ENCODE measurements at places on chromosomes 16 and 17.

- H3K4me1 ChIP-seq, result no peaks in the 10 kb centered on the region
- no peak for DNase-seq
- no peaks in the 10 kb centered on the region for H3K36me3 ChIP-seq
- H3K27me3 ChIP-seq, result no peaks in the 10 kb centered on the region
- H3K27ac ChIP-seq, result no peak overlapping the region
These were observed 664.6 kb upstream of the CA10 start for GRCh38 chr17:52823155-52823554.

DNA sequence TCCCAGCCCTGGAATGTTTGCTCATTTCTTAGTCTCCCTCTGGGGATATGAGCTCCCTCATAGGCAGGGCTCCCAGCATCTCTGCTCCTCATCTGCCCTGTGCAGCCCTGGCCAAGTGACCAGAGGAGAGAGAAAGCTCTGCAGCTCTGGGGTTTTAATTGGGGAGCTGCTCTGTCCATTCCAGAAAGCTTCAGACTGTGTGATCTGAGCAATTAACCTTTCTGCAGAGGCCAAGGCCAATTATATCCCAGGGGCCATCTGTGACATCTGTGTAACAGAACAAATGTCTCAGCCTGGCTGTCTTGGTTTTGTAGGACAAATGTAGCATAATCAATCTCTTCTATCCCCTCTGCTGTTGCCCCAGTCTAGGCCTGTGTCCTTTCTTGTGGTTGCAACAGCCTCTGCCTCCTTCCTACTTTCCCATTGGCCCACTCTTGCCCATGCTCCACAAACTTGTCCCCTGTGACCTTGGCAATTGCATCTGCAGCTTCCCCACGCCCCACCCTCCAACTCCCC is 156.0 kb downstream of the GSG1L start:
- no peak overlapping the region for H3K4me3 ChIP-seq
- no peaks in the 10 kb centered on the region for H3K36me3 ChIP-seq
- no peak for DNase-seq
- no peak overlapping the region for H3K27ac ChIP-seq

- H3K4me1 ChIP-seq, result peaks cover 6% of the 10 kb centered on the region
- H3K36me3 ChIP-seq, result no peaks in the 10 kb centered on the region
These were observed 418.7 kb downstream of the KCNJ2 start for GRCh38 chr17:70588003-70588402.

GRCh38 chr17:32276171-32276601 is 10.6 kb downstream of the RHBDL3 start:
- DNase-seq, result no peak
- H3K27ac ChIP-seq, result no peak overlapping the region
- no peaks in the 10 kb centered on the region for H3K36me3 ChIP-seq
- H3K27me3 ChIP-seq, result peaks cover 21% of the 10 kb centered on the region

DNA sequence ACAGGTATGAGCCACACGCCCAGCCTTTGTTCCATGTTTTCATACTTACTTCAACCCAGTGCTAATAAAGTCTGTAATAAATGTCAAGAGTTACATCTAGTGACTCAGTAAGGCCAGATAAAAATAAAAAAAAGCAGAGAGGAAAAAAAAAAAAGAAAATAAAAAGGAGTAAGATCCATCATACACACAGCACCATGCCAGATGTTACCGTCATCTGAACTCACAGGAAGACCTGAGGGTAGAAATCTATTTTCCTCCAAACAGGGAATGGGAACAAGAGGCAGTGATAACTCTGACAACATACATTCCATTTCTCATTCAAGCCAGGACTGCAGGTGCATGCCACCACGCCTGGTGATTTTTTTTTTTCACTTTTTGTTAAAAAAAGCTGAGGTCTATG is 20.7 kb downstream of the CRK start:
- H3K4me3 ChIP-seq, result no peak overlapping the region
- no peaks in the 10 kb centered on the region for H3K27me3 ChIP-seq
- H3K27ac ChIP-seq, result peak overlapping the region; percentile 72
- DNase-seq, result no peak
- H3K36me3 ChIP-seq, result peaks cover 30% of the 10 kb centered on the region
- peaks cover 31% of the 10 kb centered on the region for H3K4me1 ChIP-seq

DNA sequence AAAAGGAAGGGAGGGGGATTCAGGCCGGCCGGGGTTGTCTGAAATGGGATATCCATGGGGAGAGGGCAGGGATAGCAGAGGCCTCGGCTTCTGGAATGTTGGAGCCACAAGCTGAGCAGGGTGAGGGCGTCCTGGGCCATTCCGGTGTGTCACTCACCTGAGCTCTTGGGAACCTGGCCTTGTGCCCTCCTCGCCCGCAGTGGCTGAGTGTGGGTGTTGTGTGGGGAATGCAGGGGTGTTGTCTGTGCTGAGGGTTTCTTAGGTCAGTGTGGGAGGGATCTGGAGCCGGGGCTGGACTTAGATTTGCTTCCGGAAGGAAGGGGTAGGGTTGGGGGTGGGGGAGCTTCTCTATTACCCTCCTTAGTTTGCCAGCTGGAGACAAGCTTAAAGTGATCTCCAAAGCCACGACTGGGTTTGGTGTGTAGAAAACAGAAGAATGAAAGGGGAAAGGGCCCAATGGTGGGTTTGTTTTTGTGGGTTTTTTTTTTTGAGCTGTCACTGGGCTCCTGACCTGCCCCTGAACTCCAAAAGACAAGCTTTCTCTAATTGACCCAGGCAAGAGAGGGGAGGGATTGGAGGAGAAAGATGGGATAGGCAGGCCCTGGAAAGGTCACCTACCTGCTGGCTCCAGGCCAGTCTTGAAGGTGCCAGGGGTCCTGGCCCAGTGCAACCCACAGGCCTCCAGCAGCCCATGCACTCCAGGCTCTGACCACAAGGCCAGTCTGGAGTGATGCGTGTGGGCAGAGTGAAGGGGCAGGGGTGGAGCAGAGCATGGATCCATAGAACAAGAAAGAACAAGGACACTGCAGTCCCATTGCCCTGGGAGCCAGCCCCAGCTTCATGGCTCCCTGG is at the start of gene SULT1A2:
Gene SULT1A2 (minus strand): TSS at position 211 of the 852 bp plus-strand sequence. CDS start 1,120 bp downstream, outside the sequence.
- H3K4me1 ChIP-seq, result peaks cover 9% of the 10 kb centered on the region
- peaks cover 5% of the 10 kb centered on the region for H3K36me3 ChIP-seq
- no peak within 1 kb of the TSS for H3K4me3 ChIP-seq
- no peak within 1 kb of the TSS for H3K27ac ChIP-seq
- no peaks in the 10 kb centered on the region for H3K27me3 ChIP-seq

GRCh38 chr16:68216240-68216639 is 19.7 kb downstream of the ESRP2 start:
- H3K4me3 ChIP-seq, result no peak overlapping the region
- H3K36me3 ChIP-seq, result peaks cover 5% of the 10 kb centered on the region
- no peak overlapping the region for H3K27ac ChIP-seq
- DNase-seq, result no peak

DNA sequence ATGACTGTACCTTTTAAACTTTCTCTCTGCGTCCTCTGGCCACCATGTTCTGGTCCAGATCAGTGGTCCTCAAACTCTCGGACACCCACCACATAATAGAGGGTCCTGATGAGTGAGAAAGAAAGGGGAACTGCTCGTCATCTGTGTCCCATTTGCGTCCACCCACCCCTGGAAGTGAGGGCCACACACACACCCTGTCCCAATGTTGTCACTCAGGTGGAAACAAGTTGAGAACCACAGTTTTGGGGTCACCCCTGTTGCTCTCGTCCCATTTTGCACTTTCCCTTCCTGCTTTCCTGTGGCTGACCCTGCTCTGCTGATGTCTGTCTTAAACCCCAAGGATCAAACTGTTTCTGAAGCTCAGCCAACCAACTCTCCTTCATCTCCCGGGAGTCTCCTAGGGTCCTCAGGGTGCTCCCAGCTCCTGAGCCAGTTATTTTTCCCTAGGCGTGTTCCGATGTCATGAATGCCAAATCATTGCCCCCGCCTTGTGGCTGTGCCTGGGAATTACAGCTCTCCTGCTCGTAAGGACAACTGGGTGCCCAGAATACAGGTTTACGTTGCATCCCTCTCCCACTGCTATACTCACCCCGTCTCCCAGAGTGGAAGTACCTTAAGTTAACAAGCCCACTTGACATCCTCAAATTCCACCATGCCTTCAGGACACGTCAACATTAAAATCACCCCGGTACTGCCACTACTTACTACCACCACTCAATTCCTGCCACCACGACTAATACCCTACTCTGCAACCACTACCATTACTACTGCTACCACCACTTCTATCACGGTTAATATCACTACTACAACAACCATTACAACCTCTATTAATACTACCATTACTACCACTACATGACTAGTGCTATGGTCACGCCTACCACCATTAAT is 26.0 kb upstream of the HNF1B start:
- DNase-seq, result peak; percentile 87
- no peaks in the 10 kb centered on the region for H3K27me3 ChIP-seq
- H3K36me3 ChIP-seq, result no peaks in the 10 kb centered on the region
- no peak overlapping the region for H3K4me3 ChIP-seq
- H3K4me1 ChIP-seq, result peaks cover 6% of the 10 kb centered on the region

DNA sequence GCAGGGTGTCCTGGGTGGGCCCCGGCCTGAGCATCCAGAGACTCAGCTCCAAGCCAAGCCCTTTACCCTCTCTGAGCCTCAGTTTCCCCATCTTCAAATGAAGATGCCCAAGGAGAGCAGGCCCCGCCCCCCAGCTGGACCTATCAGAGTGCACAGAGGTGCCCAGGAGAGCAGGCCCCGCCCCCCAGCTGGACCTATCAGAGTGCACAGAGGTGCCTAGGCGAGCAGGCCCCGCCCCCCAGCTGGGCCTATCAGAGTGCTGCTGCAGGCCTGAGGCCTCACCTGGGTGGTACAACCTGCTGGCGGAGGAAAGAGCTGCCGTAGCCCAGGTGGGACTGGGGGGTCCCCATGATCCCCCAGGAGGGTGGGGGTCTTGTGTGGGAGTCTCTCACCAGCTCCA is 3.4 kb upstream of the SSTR5 start:
- DNase-seq, result no peak
- H3K4me3 ChIP-seq, result no peak overlapping the region
- H3K27me3 ChIP-seq, result peaks cover 12% of the 10 kb centered on the region
- no peaks in the 10 kb centered on the region for H3K36me3 ChIP-seq
- H3K4me1 ChIP-seq, result peaks cover 2% of the 10 kb centered on the region

GRCh38 chr17:63962298-63962744 is 10.4 kb downstream of the SCN4A start:
- peaks cover 12% of the 10 kb centered on the region for H3K27me3 ChIP-seq
- H3K36me3 ChIP-seq, result no peaks in the 10 kb centered on the region
- DNase-seq, result no peak

DNA sequence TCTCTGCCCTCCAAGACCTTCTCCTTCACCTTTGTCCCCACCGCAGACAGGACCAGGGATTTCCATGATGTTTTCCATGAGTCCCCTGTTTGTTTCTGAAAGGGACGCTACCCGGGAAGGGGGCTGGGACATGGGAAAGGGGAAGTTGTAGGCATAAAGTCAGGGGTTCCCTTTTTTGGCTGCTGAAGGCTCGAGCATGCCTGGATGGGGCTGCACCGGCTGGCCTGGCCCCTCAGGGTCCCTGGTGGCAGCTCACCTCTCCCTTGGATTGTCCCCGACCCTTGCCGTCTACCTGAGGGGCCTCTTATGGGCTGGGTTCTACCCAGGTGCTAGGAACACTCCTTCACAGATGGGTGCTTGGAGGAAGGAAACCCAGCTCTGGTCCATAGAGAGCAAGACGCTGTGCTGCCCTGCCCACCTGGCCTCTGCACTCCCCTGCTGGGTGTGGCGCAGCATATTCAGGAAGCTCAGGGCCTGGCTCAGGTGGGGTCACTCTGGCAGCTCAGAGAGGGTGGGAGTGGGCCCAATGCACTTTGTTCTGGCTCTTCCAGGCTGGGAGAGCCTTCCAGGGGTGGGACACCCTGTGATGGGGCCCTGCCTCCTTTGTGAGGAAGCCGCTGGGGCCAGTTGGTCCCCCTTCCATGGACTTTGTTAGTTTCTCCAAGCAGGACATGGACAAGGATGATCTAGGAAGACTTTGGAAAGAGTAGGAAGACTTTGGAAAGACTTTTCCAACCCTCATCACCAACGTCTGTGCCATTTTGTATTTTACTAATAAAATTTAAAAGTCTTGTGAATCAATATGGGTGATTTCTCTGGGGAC is 12.2 kb downstream of the CX3CL1 start:
- H3K36me3 ChIP-seq, result no peaks in the 10 kb centered on the region
- H3K4me3 ChIP-seq, result no peak overlapping the region
- H3K27me3 ChIP-seq, result peaks cover 3% of the 10 kb centered on the region
- no peak overlapping the region for H3K27ac ChIP-seq

- H3K36me3 ChIP-seq, result no peaks in the 10 kb centered on the region
- DNase-seq, result no peak
- peaks cover 28% of the 10 kb centered on the region for H3K27me3 ChIP-seq
- no peak overlapping the region for H3K4me3 ChIP-seq
These were observed 17.1 kb downstream of the UNC45B start for GRCh38 chr17:35164716-35165115.

- H3K27ac ChIP-seq, result no peak overlapping the region
- H3K36me3 ChIP-seq, result no peaks in the 10 kb centered on the region
- H3K4me3 ChIP-seq, result no peak overlapping the region
- no peaks in the 10 kb centered on the region for H3K4me1 ChIP-seq
- DNase-seq, result no peak
These were observed 496.7 kb upstream of the RBFOX1 start for GRCh38 chr16:6835941-6836340.

DNA sequence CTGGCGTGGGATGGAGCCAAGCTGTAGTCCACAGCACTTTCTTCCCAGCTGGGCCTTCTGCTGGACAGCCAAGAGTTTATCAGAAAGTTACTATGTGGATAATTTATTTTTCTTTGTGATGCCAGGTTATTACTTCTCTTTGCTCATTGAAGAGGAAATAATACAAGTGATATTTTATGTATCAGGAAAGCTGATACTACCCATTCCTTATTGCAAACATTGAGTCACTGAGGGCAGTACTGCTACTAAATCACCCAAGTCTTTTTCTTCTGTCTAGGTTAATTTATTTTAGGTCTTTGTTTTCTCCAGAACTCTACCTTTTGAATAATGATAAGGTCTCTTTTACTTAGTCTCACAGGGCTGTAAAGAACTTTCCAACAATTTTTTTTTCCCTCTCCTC is 8.3 kb downstream of the NUP93 start:
- no peak for DNase-seq
- H3K27me3 ChIP-seq, result no peaks in the 10 kb centered on the region
- H3K36me3 ChIP-seq, result peaks cover 2% of the 10 kb centered on the region
- H3K4me1 ChIP-seq, result peaks cover 23% of the 10 kb centered on the region
- H3K27ac ChIP-seq, result peak overlapping the region; percentile 42

Data from osteocyte (in vitro differentiated cells).